ENCODE measurements at places on chromosomes 3 and 15. TPM values are rescaled to one million over a fixed set of nuclear protein-coding genes. Genes with fewer than 3 reads are reported as not detected.

GRCh38 chr3:182983876-182984275, 3.5 kb upstream of the DCUN1D1 start:
- peaks cover 16% of the 10 kb centered on the region for H3K4me1 ChIP-seq
- H3K36me3 ChIP-seq, result no peaks in the 10 kb centered on the region
- H3K27me3 ChIP-seq, result no peaks in the 10 kb centered on the region
- no peak overlapping the region for H3K4me3 ChIP-seq
- no peak for DNase-seq
- no peak overlapping the region for H3K27ac ChIP-seq

DNA sequence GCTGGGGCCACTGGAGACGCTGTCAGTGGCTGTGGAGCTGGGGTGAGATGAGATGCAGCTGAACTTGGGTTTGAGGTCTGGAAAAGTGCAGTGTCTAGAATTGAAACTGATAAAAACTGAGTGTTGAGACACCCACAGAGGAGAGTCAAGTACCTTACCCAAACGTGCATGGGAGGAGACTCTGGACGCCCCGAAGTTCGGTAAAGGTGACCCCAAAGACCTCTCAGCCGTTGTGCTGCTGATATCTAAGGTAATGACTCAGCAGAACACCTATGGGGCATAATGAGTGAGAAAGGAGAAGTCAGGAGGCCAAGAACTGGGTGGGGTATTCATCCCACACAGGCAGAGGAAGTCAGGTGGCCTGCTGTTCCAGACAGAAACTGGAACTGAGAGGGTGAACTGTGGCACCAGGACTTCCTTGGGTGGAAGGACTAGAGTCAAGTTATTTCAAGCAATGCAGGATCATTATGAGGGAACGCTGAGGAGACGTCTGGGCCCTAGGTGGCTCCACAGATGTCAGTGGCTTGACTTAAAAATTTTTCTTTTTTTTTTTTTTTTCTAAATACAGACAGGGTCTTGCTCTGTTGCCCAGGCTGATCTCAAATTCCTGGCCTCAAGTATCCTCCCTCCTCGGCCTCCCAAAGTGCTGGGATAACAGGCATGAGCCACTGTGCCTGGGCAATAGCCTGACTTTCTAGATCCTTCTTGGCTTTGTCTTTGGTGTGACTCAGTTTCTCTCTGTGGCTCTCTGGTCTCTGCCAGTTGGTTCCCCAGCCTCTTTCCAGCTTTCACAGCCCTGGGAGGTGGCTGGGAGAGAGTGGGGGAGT, 67.6 kb upstream of the GCNT3 start:
- H3K36me3 ChIP-seq, result no peaks in the 10 kb centered on the region
- no peak overlapping the region for H3K4me3 ChIP-seq

DNA sequence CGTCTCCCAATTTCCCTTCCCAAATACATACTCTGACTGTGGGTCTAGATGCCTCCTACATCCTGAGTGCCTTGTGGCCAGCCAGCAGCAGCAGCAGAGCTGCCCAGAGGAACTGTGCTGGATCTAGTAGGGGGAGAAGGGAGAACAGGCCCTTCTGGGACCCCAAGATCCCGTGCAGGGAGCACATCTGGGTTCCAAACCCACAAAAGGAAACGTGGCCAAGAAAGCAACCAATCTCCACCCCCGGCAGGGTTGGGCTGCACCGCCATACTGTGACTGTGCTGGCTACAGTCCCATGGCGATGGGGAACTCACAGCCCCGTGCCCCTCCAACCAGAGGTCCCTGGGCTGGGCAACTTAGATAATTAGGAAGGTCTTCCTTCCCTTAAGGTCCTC, 86.3 kb downstream of the PPCDC start:
- H3K4me1 ChIP-seq, result no peaks in the 10 kb centered on the region
- no peak for DNase-seq
- H3K36me3 ChIP-seq, result no peaks in the 10 kb centered on the region
- H3K27ac ChIP-seq, result no peak overlapping the region
- no peaks in the 10 kb centered on the region for H3K27me3 ChIP-seq
- H3K4me3 ChIP-seq, result no peak overlapping the region

Gene ACKR2
- total RNA-seq, result 0.35 TPM

- H3K27me3 ChIP-seq, result no peaks in the 10 kb centered on the region
- DNase-seq, result peak; percentile 58
- peaks cover 2% of the 10 kb centered on the region for H3K4me1 ChIP-seq
- no peaks in the 10 kb centered on the region for H3K36me3 ChIP-seq
Measured at GRCh38 chr3:126490619-126491018, 14.9 kb upstream of the ZXDC start.

DNA sequence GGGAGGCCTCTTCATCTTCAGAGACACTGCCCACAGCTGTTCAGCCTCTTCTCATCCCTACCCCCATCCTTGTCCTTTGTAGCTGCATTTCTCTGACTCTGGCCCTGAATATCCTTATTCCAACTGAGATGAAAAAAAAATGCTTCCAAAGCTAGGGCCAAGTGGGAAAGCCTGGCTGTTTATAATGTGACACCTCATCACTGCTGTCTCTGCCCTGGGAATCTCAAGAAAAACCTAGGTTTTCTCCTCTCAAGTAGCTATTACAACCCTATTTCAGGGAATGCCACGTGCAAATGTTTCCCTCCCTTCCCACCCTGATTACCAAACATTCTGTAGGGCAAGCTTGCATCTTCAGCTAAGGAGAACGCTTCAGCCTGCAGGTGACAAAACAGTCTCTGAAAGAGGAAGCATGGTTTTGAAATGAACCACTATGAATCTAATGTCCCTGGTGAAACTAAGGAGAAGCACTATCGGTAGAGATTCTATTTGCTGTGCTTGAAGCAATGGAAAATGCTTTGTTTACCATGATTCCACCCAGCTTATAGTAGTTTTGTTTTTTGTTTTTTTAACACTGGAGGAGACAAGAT, 65.4 kb downstream of the USF3 start:
- H3K4me3 ChIP-seq, result no peak overlapping the region
- H3K4me1 ChIP-seq, result no peaks in the 10 kb centered on the region
- H3K27ac ChIP-seq, result no peak overlapping the region
- no peak for DNase-seq
- no peaks in the 10 kb centered on the region for H3K27me3 ChIP-seq

- H3K27me3 ChIP-seq, result no peaks in the 10 kb centered on the region
- peaks cover 26% of the 10 kb centered on the region for H3K4me1 ChIP-seq
- H3K27ac ChIP-seq, result peak overlapping the region; percentile 81
- peak overlapping the region; percentile 100 for H3K4me3 ChIP-seq
- H3K36me3 ChIP-seq, result peaks cover 49% of the 10 kb centered on the region
Measured at GRCh38 chr15:66505430-66505811, 295 bp downstream of the ZWILCH start.

- no peak for DNase-seq
- no peaks in the 10 kb centered on the region for H3K4me1 ChIP-seq
- no peaks in the 10 kb centered on the region for H3K27me3 ChIP-seq
- H3K27ac ChIP-seq, result no peak overlapping the region
- H3K4me3 ChIP-seq, result no peak overlapping the region
- no peaks in the 10 kb centered on the region for H3K36me3 ChIP-seq
Measured at GRCh38 chr3:71850654-71851053, 65.7 kb upstream of the PROK2 start.

GRCh38 chr15:100671124-100671680, 68.8 kb downstream of the ASB7 start:
- no peak overlapping the region for H3K27ac ChIP-seq
- no peak overlapping the region for H3K4me3 ChIP-seq
- H3K27me3 ChIP-seq, result no peaks in the 10 kb centered on the region
- H3K4me1 ChIP-seq, result no peaks in the 10 kb centered on the region

Gene XCR1
- total RNA-seq, result not detected

GRCh38 chr15:60695713-60696522, 217.0 kb upstream of the ICE2 start:
- peaks cover 4% of the 10 kb centered on the region for H3K4me1 ChIP-seq
- no peak overlapping the region for H3K4me3 ChIP-seq
- H3K36me3 ChIP-seq, result no peaks in the 10 kb centered on the region
- H3K27ac ChIP-seq, result no peak overlapping the region

DNA sequence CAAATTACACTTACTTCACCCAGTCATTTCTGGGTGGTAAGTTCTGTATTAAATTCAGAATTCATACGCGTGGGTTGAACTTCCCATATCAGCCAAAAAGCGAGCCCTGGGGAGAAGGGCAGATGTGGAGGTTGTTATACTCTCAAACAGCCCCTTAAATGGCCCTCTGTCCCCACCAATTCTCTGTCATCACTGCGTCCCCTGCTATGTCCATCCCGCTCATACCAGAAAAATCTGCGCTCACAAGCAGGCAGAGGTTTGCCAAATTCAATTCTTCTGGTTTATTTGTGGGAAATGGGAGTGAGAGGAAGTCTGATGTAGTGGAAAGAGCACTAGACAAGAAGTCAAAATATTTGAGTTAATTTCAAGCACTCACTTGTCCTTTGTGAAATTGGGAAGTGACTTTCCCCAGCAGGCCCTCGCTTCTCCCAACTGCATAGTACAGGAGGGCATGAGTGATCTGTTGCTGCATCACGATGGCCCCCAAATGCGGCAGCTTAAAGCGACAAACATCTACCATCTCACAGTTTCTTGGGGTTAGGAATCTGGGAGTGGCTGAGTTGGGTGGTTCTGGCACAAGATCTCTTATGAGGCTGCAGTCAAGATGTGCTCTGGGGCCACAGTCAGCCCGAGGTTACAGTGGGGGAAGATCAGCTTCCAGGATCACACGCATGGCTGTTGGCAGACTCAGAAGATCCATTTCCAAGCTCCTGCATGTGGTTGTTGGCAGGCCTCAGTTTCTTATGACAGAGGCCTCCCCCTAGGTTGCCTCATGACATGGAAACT, 67.7 kb downstream of the CPN2 start:
- no peak overlapping the region for H3K4me3 ChIP-seq
- no peak overlapping the region for H3K27ac ChIP-seq
- DNase-seq, result no peak
- no peaks in the 10 kb centered on the region for H3K27me3 ChIP-seq

DNA sequence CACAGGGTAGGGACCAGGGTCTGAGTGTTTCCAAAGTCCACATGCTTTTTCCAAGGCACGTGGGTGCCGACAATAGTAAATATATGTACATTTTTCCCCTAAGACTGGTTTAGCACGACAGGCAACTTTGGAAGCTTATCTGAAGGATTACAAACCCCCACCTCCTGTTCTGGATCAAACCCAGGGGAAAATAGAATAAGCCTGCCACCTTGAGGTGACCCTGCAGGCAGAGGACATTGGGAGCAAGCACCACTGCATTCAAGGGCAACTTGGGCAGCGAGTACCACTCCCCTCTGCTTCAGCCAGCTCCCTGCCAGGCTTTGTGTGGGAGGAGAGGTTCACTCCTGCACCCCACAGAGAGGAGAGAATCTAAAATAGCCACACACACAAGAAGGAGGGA, 44.8 kb downstream of the KBTBD12 start:
- peak; percentile 73 for DNase-seq
- H3K4me3 ChIP-seq, result no peak overlapping the region
- no peaks in the 10 kb centered on the region for H3K36me3 ChIP-seq
- H3K27me3 ChIP-seq, result no peaks in the 10 kb centered on the region
- peaks cover 6% of the 10 kb centered on the region for H3K4me1 ChIP-seq
- H3K27ac ChIP-seq, result no peak overlapping the region

Gene EPHB3
- 2.0 TPM for total RNA-seq

Gene LRRIQ4
- total RNA-seq, result not detected

- DNase-seq, result no peak
- no peaks in the 10 kb centered on the region for H3K36me3 ChIP-seq
- no peak overlapping the region for H3K4me3 ChIP-seq
- H3K27me3 ChIP-seq, result no peaks in the 10 kb centered on the region
Measured at GRCh38 chr3:170656284-170656683, 70.4 kb upstream of the SLC7A14 start.

- no peaks in the 10 kb centered on the region for H3K36me3 ChIP-seq
- peaks cover 17% of the 10 kb centered on the region for H3K4me1 ChIP-seq
- H3K27me3 ChIP-seq, result no peaks in the 10 kb centered on the region
- DNase-seq, result no peak
- no peak overlapping the region for H3K4me3 ChIP-seq
Measured at GRCh38 chr15:68616397-68616796, 37.6 kb downstream of the CORO2B start.
